ENCODE measurements at places on chromosomes 16 and 17.

DNA sequence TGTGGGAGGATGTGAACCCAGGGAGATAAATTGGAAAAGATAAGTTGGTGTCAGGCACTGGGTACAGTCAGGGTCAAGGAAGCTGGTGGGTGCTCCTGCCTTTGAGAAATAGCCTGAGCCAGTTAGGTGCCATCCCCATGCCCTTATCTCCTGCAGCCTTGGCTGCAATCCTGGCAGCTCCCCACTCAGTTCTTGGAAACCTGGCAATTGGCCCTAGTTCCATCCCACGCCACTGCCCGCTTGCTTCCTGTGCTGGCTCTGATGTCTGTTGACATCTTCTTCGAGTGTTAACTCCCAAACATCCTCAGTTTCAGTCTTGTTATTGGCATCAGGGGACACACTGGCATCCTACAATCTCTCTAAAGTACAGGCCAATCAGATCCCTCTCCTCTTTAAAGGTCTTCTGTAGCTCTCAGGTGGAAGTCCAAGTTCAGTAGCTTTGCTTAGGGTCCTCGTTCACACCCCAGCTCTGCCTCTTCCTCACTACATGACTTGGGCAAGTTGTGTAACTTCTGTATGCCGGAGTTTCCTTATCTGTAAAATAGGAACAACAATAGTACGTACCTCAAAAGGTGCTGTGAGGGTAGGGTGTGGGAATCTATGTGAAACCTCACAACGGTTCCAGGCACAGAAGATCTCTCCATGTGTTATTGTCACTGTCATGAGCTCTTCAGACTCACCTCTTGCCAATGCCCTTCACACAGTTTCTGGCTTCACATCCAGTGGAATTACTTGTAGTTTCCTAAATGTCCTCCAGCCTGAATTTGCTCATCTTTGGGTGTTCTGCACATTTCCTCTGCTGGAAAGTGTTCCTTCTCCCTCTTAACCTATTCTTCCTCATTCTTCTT lies 13.5 kb upstream of the PRKAR1A start:
- no peak for DNase-seq

DNA sequence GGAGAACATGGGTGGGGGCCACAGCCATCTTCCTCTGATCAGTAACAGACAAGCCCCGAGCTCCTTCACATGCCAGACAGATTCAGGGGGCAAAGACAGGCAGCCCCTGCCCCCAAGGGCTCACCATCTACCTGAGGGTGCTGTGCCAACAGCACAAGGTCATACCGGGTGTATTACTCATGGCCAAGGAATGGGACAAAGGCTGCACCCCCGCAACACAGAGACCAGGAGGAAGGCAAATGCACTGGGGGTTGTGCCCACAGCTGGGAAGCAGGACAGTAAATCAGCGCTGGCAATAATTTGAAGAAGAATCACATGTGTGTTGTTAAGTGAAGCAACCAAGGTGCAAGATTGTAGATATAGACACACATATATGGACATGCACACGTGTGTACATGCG lies 137.1 kb downstream of the C16orf95 start:
- no peak for DNase-seq

GRCh38 chr17:67107811-67108775 lies 63.7 kb downstream of the CACNG1 start:
- no peak for DNase-seq

DNA sequence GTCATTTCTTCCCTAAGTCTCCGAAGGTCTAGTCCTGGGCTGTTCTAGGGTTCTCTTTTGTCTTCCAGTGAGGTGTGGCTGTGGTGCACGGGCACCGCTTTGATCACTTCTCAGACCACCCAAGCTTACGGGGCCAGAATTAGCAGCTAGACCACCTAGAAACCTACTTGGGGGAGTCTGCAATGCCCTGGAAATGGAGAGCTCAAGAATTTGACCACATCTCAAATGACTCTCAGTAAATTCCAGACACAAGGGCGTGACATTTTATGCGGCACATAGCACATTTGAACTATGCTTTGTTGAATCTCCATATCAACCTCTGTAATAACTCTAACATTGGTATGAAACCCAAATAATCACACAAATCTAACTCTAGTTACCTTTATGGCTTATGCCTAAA lies 24.9 kb downstream of the TRIM16 start:
- DNase-seq = no peak

GRCh38 chr16:4500272-4500671 lies 24.1 kb downstream of the HMOX2 start:
- DNase-seq = peak; percentile 20

- peak; percentile 83 for DNase-seq
These were observed 468.1 kb downstream of the SOX9 start for GRCh38 chr17:72588961-72589360.

DNA sequence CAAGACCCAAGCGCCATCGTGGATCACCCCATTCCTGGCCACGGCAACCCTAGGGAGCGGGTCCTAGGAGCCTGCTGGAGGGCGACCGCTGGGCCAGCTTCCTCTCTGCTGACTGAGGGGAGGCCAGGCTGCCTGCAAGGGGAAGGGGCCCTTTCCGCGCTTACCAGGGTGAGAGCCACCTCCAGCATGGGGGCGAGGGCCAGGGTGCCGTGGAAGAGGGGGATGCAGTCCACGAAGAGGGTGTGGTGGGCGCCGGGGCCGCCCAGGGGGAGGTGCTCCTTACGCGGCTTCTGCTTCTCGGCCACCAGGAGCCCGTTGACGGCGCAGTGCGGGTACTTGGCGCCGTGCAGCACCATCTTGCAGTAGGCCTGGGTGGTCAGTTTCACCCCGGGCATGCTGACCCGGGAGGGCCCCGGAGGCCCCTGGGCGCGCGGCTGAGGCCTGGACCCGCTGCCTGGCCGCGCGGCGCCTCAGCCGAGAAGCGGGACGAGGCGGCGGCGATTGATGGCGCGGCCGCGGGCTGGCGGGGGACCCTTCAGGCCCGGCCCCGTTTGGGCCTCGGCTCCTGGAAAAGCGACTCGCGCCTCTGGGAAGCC lies 345 bp downstream of the EMC8 start:
- DNase-seq = no peak

DNA sequence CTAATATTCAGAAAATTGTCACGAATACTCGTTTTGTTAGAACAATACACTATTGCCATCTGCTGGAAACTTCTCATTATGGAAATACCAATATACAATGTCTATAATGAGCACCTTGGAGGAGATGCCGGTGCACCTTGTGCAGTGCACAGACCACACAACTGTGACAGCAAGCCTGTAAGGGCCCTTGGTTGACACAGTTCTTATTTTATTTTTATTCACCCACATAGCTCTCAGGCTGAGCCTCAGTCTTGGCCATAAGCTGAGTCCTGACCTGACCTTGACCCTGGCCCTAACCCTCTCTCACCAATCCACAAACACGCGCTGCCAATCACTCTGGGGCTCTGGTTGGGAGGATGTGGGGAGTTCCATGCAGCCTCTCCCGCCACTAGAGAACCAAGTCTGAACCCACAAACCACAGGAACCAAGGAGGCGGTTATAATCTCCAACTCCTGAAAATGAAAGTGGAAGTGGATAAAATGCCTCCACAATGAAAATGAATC lies 7.6 kb downstream of the AIPL1 start:
- DNase-seq = no peak

GRCh38 chr17:1999557-2000251 lies 25.4 kb downstream of the RTN4RL1 start:
- no peak for DNase-seq

- no peak for DNase-seq
These were observed 18.8 kb downstream of the GSE1 start for GRCh38 chr16:85631802-85632393.

GRCh38 chr17:41417127-41417526 lies 7.3 kb downstream of the KRT37 start:
- DNase-seq = no peak

DNA sequence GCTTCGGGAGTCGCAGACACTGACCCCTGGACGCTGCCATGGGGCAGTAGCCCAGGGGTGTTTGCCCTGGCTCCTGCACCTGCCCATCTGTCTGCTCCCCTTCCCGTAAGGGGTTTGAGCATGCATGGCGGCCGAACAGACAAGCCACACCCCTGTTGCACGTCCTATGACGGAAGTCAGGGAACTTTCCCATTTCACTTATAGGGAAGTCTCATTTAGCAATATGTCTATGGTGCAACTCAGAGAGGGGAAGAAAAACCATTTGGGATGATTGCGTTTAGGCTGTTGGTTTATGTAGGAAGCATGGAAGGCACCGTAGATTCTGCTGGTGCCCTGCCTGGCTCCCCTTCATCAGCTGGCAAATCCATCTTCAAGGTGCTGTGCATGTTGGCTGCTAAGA lies 112.5 kb downstream of the HAPSTR1 start:
- DNase-seq = no peak

GRCh38 chr17:50815400-50815799 lies 20.0 kb upstream of the WFIKKN2 start:
- DNase-seq = no peak

- DNase-seq = no peak
These were observed 20.8 kb upstream of the CNEP1R1 start for GRCh38 chr16:50004239-50004638.

DNA sequence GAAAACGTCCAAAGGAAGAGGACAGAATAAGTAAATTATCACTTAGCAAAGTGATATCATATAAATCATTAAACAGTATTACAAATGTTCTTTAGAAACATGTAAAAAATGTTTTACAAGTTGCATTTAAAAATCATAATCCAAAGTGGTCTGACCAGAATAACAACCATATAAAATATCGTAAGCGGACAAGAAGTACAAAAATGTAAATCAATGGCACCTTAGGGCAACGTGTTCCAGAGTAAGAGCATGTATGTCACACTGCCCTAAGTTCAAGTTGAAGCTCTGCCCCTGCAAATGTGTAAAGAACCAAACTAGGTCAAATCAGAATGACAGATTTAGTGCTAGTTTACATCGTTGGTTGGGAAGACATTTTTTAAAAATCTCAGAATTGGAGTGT lies 11.4 kb downstream of the USP31 start:
- no peak for DNase-seq

- DNase-seq = no peak
These were observed 50.8 kb downstream of the TBC1D26 start for GRCh38 chr17:15782866-15783265.

GRCh38 chr17:73769479-73769878 lies 125.2 kb upstream of the SDK2 start:
- DNase-seq = no peak

- DNase-seq = no peak
These were observed 22.5 kb downstream of the SLC38A10 start for GRCh38 chr17:81272616-81273015.

DNA sequence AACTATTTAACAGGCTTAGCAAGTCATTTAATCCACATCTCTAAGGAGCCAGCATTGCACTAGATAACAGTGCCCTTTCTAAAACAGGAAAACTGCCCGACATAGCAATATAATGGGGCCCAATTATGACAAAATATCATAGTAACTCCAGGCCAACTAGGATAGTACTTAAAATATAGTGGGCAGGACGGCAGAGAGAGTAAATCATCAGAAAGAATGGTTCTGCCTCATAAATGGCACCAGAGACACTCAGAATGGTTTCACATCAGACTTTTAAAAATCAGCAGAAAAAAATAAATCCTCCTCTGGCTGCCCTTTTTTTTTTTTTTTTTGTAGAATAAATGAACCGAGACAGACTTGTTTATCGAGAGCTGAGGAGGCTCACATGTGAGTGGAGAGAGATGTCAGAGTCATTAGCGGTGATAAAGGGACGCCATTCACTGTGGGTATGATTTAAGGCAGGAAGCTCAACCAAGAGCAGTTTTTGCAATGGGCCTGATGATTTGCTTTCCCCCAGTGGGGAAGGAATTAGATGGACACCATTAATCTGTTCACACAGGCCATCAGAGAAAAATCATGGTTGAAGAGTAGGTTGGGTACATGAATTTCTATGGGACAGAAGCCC lies 62.6 kb downstream of the CPPED1 start:
- no peak for DNase-seq

DNA sequence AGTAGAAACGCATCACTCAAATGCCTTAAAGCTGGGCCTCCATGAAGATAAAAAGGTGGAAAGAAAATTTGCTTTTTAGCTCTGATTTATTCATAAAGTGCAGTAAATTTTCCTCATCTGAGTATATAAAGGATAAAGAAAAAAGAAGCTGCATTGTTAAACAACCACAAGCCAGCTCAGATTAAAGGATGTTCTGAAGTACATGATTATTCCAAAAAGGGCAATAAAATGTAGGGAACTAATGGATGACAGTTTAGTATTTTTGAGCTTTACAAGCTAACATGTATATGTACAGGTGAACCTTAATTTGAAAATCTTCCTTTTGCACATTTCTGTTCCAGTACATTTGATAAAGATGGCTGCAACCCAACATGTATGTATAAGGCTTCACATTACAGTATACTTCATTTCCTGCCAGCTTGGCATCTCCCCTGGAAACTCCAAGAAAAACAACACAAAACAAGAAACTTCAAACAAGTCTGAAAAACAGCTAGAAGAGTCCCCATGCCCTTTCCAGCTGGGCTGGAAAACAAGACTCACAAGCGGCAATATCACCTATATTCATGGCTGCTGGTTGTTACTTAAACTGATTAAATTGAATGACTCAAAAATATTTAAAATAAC lies 225.7 kb downstream of the CEP112 start:
- no peak for DNase-seq

DNA sequence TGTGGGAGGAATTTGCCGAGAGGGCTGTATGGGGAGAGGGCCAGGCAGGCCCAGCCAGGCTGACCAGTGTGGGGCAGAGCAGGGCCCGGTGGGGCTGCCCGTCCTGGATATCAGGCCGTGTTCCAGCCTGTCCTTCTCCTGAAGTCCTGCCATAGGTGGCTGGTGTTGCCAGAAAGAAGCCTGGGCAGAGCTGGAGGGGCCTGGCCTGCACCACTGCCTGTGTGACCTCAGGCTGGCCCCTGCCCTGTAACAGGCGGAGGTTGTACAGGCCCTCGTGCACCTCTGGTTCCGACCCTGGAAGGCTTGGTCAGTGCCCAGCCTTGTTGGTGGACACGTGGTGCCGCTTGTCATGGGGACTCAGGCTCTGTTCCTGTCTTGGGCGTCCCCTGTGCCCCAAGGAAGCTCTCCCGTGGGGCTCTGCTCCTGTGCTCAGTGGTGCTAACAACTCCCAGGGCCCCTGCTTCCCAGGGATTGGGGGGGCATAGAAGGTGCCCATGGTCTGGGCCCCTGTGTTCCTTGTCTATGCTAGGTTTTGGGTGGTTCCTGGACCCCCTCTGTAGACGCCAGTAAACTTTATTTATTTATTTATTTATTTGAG lies 33.3 kb downstream of the ADCY7 start:
- no peak for DNase-seq

DNA sequence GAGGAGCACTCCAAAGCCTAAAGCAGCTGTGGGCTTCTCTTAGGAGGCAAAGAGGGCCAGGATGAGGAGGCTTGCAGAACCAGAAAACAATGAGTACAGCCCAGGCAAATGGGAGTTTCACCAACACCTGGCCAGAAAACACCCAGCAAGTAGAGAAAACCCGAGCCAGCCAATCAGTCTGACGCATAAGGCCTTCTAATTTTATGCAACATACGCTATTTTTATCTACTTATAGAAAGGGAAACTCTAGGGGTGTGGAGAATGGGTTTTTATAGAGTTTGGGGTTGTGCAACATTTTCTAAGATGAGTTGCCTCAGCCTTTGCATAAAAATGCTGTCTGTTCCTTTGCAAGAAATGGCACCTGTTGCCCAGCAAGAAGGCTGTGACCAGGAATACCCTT lies 529.0 kb upstream of the CDH5 start:
- DNase-seq = no peak
